GM23248 (cell line): ENCODE measurements at places on chromosomes 5 and 9.

- no peak for DNase-seq
Measured at GRCh38 chr9:6960777-6961176, 203.0 kb downstream of the KDM4C start.

DNA sequence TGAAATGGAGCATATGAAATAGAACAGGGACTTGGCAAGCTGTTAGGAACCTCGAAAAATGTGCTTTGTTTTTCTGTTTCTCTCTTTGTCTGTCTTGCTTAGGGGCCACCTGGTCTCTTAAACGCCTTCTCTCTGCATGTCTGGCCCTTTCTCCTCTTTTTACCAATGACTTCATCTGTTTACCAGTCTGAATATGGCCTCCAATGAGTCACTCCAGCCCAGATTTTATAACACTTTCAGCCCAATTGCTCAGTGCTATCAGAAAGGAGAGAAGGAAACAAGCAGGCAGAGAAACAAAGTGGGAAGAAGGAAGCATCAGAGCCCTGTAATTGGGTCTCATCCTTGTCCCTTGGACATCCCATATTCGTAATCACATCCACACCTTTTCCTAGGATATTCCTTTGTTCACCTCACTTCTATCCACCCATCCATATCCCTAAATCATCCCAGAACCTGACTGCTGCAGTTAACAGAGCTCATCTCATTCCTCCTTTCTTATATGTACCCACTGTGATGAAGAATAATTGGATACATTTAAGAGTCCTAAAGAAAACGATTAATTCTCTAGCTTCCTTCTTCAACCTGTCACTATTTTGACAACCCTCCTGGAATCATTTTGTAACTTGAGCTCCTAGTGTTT is 151.8 kb upstream of the GPR151 start:
- DNase-seq, result peak; percentile 70

DNA sequence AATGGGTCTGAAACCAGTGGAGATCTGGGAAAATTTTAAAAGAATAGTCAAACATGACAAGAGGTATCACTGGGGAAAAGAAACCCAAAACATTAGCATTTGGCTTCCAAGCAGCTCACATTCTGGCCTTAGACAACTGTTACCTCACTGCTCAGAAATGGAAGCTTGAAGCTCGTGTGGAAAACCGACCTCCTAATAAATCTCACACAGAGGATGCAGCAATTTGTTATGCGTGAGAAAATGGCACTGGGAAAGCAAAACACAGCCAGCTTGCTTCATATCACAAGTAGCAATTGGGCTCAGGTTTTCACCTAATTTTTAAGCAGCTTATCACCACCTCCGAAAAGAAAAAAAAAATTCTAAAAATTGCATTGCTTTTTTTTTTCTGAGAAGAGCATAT is 103.3 kb upstream of the TAS2R1 start:
- DNase-seq, result peak; percentile 35

- no peak for DNase-seq
Measured at GRCh38 chr9:113397203-113397631, 3.9 kb downstream of the ALAD start.
